ENCODE measurements at places on chromosomes 4 and X.
A peak's percentile ranks its signal among the peaks of the same experiment; 100 is the strongest.

GRCh38 chr4:121706595-121707021 is 9.8 kb upstream of the ANXA5 start:
- DNase-seq, result no peak

- no peak for DNase-seq
Measured at GRCh38 chr4:26873391-26874026, 12.9 kb downstream of the STIM2 start.

- DNase-seq, result no peak
Measured at GRCh38 chr4:180832073-180832472, 1411.1 kb upstream of the TENM3 start.

GRCh38 chr4:147753047-147753446 is 21.2 kb downstream of the ARHGAP10 start:
- no peak for DNase-seq

- DNase-seq, result no peak
Measured at GRCh38 chrX:25012793-25013631, 2.8 kb downstream of the ARX start.

GRCh38 chr4:39970671-39971640 is 6.8 kb downstream of the PDS5A start:
- DNase-seq, result no peak

DNA sequence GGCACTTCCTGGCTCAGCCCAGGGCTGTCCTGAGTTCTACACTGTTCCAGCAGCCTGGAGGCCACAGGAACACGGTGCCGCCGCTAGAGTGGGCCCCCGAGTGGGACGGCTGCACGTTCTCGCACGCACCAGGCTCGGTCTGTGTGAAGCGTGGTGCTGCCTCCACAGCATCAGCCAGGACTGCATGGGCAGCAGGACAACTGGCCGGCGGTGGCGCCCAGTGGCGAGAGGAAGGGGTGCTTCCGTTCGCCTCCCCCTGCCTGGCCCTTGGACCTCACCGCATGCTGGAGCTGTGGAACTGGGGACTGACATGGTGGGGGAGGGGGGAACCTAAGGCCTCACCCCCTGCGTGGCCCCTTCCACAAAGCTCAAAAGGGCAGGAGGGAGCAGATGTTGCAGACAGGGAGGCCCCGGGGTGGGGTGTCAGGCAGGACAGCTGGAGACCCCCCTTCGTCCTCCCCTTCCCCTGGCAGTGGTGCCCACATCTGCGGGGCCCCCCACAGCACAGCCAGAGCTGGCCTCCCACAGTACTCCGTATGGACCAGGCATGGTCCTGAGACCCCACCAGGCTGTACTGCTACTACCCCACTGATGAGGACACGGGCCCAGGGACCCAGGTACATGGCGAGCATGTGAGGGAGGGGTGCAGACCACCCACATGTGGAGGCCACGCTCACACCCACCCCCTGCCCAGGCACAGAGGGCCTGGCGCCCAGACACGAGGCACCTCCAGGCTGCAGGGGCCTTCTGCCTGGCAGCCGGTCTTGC is 58.5 kb downstream of the ACOX3 start:
- peak; percentile 33 for DNase-seq

DNA sequence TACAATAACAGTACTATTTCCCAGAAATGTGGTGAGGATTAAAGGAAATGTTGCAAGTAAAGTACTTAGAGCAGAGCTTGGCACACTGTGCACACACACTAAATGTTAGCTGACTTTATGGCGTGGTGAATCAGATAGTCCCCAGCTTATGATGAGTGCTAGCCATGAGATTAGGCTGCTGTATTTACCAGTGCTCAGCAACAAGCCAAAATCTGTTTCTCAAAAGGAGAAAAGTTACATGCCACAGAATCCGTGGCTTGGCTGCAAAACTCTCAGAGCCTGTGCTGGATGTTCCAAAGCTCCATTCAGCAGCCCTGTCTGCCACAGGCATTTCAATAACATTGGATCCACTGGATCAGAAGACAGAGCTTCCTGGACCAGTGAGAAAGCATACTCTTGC is 12.8 kb upstream of the STBD1 start:
- no peak for DNase-seq

DNA sequence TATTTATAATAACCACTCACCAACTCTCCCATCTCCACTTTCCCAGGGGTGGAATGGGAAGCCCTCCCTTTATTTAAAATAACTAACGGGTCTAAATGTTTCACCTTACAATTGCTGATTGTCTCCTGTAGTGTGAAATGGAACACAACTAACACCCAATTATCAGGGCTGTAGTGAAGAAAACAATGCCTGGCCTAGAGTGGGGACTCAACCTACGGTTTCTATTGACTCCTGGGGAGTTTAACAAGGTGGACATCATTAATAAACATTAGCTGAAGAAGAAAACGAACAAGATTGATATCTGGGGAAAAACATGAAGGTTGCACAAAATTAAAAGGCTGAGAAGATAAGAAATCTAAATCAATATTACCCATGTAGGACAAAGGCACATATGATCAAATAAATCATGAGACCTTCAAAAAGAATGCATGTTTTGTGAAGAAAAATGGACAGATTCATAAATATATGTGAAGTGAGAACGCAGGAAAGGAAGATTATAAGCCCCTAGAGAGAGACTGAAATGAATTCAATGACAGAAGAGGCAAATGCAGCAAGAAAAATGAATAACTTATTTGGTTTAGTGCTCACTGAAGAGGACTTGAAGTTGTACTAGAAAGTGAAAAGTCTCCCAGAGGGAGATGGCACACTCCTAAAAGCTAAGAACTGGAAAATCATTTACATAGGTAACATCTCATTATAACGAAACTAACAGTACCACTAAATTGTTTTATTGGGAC is 593.0 kb upstream of the AADAT start:
- DNase-seq, result no peak

DNA sequence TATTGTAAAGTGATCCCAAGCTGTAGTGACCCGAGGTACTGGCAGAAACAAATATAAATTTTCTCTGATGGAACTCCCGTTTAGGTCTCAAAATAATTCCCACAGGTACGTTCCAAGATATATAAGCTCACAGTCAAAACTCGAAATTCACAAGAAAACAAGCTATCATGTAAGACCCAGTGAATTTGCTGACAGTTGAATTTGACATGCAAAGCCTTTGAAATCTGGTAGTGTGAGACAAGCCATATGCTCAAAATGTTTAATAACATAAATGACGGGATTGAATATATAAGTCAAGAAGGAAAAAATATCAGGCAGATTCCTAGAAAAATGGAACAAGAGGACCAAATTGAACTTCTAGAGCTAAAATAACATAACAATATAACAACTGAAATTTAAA is 252.8 kb downstream of the TMA16 start:
- no peak for DNase-seq

- no peak for DNase-seq
Measured at GRCh38 chr4:147924604-147925412, 192.9 kb downstream of the ARHGAP10 start.

All from aorta (tissue), 5 donors.